ENCODE measurements at places on chromosomes 2 and 18. TPM values are rescaled to one million over a fixed set of nuclear protein-coding genes. Genes with fewer than 3 reads are reported as not detected.

Gene SF3B1
- 105 TPM for total RNA-seq

Gene ETAA1
- total RNA-seq: 18.5 TPM

Gene ATL2
- 197 TPM for total RNA-seq

Gene GALNT5
- 27.0 TPM for total RNA-seq

Gene ABCG5
- total RNA-seq: not detected

Gene PLEK
- not detected for total RNA-seq

Gene PLEKHA3
- total RNA-seq: 7.2 TPM

Gene ATP5MC3
- total RNA-seq: 104 TPM

Gene ELOA2
- not detected for total RNA-seq

Gene FEV
- not detected for total RNA-seq

Gene FTCDNL1
- total RNA-seq: 0.21 TPM

Gene CRYBA2
- total RNA-seq: not detected

Gene FBXO15
- total RNA-seq: not detected

Gene SATB2
- total RNA-seq: 1.7 TPM

Gene NT5C1B
- not detected for total RNA-seq

Gene CROCC2
- not detected for total RNA-seq

Gene QPCT
- total RNA-seq: 21.2 TPM

Gene MGAT4A
- 2.4 TPM for total RNA-seq
